Type B pancreatic cell (in vitro differentiated cells): ENCODE measurements at places on chromosomes 7 and 10.

- DNase-seq = no peak
These were observed 2.1 kb upstream of the PPIA start for GRCh38 chr7:44794331-44794730.

GRCh38 chr7:149459540-149460452 lies 1.1 kb downstream of the ZNF777 start:
- peak; percentile 71 for DNase-seq

GRCh38 chr7:78090616-78091015 lies 292.0 kb downstream of the PHTF2 start:
- DNase-seq = no peak

- no peak for DNase-seq
These were observed 34.4 kb upstream of the CAV2 start for GRCh38 chr7:116465125-116465524.

- DNase-seq = no peak
These were observed 42.9 kb downstream of the MKLN1 start for GRCh38 chr7:131370523-131370968.

DNA sequence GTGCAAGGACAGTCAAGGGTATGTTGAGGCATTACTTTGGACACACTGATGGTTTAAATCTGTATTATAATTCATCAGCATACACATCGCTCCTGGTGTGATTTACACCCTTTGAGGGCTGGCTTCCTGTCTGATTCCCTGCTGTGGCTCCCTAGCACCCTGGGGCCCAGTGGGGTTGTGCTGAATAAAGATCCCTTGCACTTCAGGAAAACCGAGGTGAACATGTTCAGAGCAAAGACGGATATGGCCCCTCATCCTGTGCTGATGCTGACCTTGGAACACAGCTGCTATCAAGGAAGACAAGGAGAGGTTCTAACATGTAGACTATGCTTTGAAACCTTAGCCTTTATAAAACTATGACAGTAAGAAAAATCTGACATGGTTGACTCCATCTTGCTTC lies 84.6 kb upstream of the UNC5B start:
- DNase-seq = no peak

DNA sequence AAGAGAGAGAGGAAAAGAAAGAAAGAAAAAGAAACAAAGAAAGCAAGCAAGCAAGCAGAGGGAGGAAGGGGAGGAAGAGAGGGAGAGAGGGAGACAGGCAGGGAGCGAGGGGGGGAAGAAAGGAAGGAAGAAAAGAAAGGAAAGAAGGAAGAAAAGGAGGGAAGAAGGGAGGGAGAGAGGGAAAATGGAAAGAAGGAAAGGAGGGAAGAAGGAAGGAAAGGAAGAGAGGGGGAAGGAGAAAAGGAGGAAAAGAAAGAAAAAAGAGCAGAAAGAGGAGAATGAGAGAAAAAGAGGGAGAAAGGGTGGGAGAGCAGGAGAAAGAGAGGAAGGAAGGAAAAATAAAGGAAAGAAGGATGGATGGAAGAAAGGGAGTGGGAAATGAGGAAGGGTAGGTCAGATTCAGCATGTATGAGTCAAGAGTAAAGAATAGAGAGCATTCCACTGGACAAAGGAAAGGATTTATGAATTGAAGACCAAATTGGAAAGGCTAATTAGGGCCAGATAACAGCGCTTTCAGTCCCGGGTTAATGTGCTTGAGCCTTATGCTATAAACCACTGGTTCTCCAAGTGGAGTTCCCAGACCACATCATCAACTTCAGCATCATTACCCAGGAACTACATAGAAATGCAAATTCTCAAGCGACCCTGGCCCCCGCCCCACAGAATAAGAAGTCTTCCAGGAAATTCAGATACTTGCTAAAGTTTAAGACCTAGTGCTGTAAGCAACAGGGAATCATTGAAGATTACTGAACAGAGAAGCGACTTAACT lies 85.1 kb downstream of the C10orf90 start:
- DNase-seq = no peak

DNA sequence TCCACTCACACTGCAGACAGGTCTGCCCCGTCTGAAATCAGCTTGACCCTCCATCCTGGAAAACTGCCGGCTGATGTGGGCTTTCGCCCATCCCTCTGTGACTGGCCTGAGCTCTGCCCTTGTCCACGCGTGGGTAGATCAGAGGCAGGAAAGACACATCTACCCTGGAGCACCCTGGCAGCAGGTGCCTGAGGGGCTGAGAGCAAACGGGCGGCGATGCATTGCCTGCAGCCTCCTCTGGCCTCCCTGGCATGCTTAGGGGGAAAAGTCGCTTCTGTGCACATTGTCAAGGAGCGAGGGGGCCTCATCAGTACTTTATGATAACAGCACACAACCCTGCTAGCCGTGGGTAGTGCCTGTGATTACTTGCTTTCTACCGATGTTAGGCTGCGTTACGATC lies 109.4 kb downstream of the ADARB2 start:
- DNase-seq = no peak
